Aorta (tissue), 5 donors: ENCODE measurements at places on chromosomes 2 and 18. TPM values are rescaled to one million over a fixed set of nuclear protein-coding genes. Genes with fewer than 3 reads are reported as not detected.
A peak's percentile ranks its signal among the peaks of the same experiment; 100 is the strongest.

The VPS4B gene
- total RNA-seq, result 53.5 TPM

The METTL8 gene
- 26.2 TPM for total RNA-seq

The RAB6C gene
- total RNA-seq, result not detected

- no peaks in the 10 kb centered on the region for H3K4me1 ChIP-seq
- no peaks in the 10 kb centered on the region for H3K27me3 ChIP-seq
- DNase-seq, result no peak
- no peak overlapping the region for H3K27ac ChIP-seq
- H3K36me3 ChIP-seq, result no peaks in the 10 kb centered on the region
Measured at GRCh38 chr2:102137138-102137537, 5.4 kb upstream of the IL1R1 start.

The FAM124B gene
- total RNA-seq, result 2.4 TPM

The KCNG3 gene
- 0.24 TPM for total RNA-seq

The VIT gene
- total RNA-seq, result 10.0 TPM

DNA sequence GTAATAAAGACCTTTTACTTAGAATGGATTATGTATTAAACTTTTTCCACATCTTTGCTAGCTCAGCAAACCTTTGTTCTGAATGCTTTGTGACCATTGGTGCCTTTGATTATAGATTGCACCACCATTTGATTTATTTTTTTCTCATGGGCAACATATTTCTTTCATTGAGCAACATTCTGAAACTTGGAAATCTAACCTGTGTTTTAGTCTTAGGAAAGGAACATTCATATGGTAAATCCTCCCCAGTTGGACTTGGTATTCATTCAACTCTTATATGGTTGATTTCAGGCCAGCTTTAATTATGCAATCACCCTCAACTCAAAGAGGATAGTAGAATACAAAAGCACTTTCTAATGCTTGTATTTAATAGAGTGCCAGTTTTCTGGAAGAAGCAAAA lies 1077.9 kb upstream of the ZEB2 start:
- DNase-seq, result no peak
- no peak overlapping the region for H3K27ac ChIP-seq

DNA sequence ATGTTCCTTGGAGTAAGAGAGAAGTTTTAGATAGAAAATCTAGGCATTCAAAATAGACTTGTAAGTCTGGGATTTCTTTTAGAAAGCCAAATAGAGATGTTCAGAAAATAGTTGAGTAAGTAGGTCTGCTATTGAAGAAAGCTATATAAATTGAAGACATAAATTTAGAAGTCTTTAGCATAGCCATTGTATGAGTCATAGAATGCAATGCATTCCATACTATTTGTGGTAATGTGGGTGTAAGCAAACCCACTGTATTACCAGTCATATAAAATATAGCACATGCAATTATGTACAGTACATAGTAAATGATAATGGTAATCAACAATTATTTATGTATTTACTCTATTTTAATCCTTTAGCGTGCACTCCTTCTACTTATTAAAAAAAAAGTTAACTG lies 14.1 kb downstream of the MC4R start:
- H3K27me3 ChIP-seq, result no peaks in the 10 kb centered on the region
- H3K4me3 ChIP-seq, result no peak overlapping the region
- DNase-seq, result no peak
- no peaks in the 10 kb centered on the region for H3K4me1 ChIP-seq
- no peaks in the 10 kb centered on the region for H3K36me3 ChIP-seq
- H3K27ac ChIP-seq, result no peak overlapping the region

The CHMP1B gene
- 42.8 TPM for total RNA-seq

The SIX3 gene
- total RNA-seq, result not detected

DNA sequence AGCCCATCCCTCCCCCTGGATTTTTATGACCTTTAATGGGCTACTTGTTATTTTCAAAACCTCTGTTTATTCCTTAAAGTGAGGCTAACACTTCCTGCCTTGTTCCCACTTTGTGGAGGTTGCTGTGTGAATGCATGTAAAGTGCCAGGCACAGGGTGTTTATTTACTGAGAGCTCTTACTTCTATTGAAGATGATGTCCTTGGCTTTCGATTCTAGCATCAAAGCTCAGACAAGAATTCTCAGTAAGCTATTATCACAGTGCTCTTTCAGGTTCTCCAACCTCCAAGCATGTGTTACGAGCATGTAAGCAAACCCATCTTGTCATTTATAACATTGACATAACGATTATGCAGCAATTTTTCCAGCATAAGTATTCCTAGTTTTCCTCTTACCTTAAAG lies 44.2 kb downstream of the DPYSL5 start:
- no peak overlapping the region for H3K27ac ChIP-seq
- no peak overlapping the region for H3K4me3 ChIP-seq
- H3K4me1 ChIP-seq, result no peaks in the 10 kb centered on the region
- H3K36me3 ChIP-seq, result no peaks in the 10 kb centered on the region
- peaks cover 1% of the 10 kb centered on the region for H3K27me3 ChIP-seq

- H3K36me3 ChIP-seq, result no peaks in the 10 kb centered on the region
- peak overlapping the region; percentile 95 for H3K4me3 ChIP-seq
- H3K27ac ChIP-seq, result peak overlapping the region; percentile 94
Measured at GRCh38 chr2:190881598-190882410, 1.2 kb downstream of the GLS start.

GRCh38 chr2:107062173-107062572 lies 176.2 kb upstream of the ST6GAL2 start:
- no peaks in the 10 kb centered on the region for H3K36me3 ChIP-seq
- no peak overlapping the region for H3K4me3 ChIP-seq
- no peak overlapping the region for H3K27ac ChIP-seq
- H3K27me3 ChIP-seq, result no peaks in the 10 kb centered on the region
- H3K4me1 ChIP-seq, result no peaks in the 10 kb centered on the region

The MYO3B gene
- 0.32 TPM for total RNA-seq

GRCh38 chr2:222577341-222577740 lies 78.6 kb downstream of the FARSB start:
- H3K36me3 ChIP-seq, result no peaks in the 10 kb centered on the region
- peaks cover 5% of the 10 kb centered on the region for H3K4me1 ChIP-seq
- H3K4me3 ChIP-seq, result no peak overlapping the region
- H3K27me3 ChIP-seq, result no peaks in the 10 kb centered on the region

DNA sequence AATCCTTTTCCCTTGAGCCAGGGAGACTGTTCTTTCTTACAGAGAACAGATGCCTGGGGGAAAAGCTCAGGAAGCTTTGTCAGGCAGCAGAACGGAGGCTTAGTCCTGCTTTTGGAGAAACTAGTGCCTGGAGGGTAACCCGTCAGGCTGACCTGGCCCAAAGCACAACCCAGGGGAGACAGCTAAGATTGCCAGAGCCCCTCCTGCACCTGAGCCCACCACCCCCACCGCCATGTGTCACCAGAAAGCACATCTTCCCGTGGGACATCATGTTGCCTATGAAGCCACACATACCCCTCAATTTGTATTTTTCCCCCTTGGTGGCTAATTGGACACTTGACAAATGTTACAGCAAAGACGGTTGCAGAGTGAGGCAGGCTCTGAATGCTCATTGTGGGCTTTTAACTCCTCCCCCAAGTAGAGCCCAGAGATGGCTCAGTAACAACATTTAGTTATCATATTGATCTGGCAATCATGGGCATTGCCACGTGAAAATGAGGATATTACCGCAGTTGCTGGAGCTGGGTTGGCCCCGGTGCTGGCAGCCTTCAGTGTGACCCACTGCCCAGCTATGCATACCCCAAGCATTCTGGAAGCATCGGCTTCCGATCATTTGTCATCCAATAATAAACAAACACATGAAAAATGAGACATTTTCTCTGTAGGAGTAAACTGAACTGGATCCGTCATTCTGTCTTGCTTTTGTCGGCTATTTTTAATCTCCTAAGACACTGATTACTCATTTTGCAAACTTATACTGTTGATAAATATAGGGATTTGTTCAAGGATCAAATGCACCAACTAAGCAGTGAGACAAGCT lies 229.5 kb downstream of the ATAD2B start:
- H3K4me1 ChIP-seq, result no peaks in the 10 kb centered on the region
- no peaks in the 10 kb centered on the region for H3K27me3 ChIP-seq
- H3K36me3 ChIP-seq, result no peaks in the 10 kb centered on the region
- H3K4me3 ChIP-seq, result no peak overlapping the region
- H3K27ac ChIP-seq, result no peak overlapping the region

The CLASP1 gene
- 67.6 TPM for total RNA-seq

GRCh38 chr2:107336526-107336925 lies 450.6 kb upstream of the ST6GAL2 start:
- peaks cover 3% of the 10 kb centered on the region for H3K4me1 ChIP-seq
- H3K36me3 ChIP-seq, result no peaks in the 10 kb centered on the region
- no peak overlapping the region for H3K4me3 ChIP-seq
- no peaks in the 10 kb centered on the region for H3K27me3 ChIP-seq
- no peak overlapping the region for H3K27ac ChIP-seq

The SMC6 gene
- 11.6 TPM for total RNA-seq

The LYPD6 gene
- total RNA-seq, result 0.42 TPM
